ENCODE measurements at places on chromosomes 11 and 22.

DNA sequence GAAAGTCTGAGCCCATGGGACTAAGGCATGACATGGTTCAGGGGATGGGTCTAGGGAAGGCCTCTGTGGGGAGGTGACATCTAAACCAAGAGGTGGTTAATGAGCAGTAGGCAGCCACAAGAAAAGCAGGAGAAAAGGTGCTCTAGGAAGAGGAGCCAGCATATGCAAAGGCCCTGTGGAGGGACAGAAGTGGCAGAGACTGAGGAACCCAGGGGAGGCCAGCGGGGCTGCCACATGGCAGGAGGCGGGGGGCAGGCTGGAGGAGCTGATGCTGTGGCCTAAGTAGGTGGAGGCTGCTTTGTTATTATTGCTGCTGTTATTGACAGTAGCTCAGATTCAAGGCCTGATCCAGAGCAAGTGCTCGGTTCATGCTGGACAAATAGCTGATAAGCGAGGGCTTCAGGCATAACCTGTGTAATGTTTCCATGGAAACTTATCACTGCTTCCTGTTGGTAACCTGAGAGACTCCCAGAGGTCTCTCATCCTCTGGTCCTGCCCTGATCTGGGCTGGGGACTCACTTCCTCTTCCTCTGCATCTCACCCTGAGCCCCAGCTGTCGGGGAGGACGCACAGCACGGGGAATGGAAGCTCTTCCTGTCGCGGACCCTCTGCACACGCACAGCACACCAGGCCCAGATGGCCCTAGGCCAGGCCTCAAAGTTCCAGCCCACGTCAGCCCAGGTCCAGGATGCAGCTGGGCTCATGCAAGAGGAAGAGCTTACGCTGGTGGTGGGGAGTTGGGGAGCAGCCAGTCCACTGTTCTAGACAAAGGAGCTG lies 75.2 kb upstream of the TP53I11 start:
- DNase-seq, result peak; percentile 69

DNA sequence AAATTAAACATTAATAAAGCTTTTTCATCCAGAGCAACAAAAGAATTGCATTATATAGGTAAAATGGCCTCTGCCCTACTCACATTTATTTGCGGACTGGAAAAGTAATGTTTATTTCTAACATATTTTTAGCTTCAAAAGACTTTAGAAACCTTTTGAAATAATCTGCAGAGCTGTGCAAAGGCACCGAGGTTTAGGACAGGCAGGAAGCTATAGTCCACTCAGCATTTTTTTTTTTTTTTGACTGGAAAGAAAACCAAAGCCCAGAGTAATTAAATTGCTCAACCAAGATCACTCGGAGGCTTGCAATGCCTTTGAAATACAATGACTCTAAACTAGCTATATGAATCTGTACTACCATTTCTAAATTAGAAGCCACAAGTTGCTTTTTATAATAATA lies 19.1 kb downstream of the BARX2 start:
- DNase-seq, result no peak

DNA sequence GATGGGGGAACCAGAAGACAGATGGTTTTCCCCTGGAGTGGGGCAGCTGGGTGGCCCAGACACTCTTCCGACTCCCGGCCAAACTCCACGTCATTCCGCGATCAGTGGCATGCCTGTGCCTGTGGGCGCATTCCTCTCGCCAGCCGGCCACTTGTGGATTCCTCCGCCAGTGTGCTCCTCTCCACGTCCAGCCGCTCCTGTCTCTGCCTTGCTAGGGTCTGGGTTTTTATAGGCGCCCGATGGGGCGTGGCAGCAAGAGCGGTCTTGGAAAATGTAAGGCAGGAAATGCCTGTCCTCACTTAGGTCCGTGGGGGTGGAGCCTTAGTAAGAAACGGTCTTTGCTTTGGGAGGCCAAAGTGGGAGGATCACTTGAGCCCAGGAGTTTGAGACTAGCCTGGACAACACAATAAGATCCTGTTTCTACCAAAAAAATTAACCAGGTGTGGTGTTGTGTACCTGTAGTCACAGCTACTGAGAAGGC lies 81.6 kb upstream of the SEPTIN5 start:
- no peak for DNase-seq

DNA sequence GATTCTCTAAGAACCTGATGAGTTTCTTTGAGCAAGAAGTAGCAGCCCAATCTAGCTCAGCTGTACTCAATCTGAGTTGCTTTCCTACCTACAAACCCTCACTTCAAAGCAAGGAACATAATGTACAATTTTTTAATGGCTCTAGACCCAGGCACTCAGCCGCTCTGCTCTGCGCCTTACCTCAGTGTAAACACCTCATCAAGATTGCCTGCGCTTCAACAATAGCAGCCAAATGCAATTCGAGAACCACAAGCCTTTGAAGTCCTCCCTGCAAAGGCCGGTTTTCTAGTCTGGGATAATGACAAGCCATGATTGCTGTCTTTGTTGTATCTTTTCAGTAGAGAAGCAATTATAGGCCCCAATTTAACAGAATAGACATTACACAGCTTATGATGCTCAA lies 38.0 kb downstream of the JHY start:
- no peak for DNase-seq

DNA sequence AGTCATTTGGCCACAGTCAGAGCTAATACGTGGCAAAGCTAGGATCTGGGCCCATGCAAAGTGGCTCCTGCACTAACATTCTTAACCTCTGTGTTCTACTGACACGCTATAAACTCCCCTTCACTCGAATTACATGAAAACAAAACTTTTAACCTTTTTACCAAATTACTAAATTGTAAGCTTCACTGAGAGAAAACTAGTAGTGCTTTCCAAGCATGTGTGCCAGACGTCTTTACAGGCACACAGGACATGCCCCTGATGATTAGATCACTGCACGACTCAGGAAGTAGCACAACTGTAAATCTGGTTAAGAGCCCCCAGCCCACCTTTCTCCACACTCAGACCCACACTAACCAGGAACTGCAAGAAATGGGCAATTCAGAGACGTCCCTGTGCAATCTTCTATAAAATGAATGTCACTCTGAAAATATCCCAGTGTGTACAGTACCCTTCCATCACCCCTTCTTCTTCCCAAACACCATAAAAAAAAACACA lies 16.1 kb downstream of the PHF21A start:
- DNase-seq, result no peak

GRCh38 chr22:39488563-39489083 lies 13.5 kb upstream of the MIEF1 start:
- DNase-seq, result no peak

DNA sequence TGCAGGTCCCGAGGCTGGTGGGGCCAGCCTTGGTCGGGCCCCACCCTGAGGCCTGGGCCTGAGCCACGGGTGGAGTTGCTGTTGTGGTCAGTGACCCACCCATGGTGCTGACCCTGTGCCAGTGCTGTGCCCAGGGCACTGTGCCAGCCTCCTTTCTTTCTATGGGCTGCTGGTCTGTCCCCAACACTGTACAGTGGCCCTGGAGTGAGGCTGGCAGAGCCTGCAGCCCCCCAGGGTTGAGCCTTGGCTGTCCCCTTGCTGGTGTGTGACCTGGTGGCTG lies 1235.7 kb downstream of the BRD1 start:
- no peak for DNase-seq

DNA sequence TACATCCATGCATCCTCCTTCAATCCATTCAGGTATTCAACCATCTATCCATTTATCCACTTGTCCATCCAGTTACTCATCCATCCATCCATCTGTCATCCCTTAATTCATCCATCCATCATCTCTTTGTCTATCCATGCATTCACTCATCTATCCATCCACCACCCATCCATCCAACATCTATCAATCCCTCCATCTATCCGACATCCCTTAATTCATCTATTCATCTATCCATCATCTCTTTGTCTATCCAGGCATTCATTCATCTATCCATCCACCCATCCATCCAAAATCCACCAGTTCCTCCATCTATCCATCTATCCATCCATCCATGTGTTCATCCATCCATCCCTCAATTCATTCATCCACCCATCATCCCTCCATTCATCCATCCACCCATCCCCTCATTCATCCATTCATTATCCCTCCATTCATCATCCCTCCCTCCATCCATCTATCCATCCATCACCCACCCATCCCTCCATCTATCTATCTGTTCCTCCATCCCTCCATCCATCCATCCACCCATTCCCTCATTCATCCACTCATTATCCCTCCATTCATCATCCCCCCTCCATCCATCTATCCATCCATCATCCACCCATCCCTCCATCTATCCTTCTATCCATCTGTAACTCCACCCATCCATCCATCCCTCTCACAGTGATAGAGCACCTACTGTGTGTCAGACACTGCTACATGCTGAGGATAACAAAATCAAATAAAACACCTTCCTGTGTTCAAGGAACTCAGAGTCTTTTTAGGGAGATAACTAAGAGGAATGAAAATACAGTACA lies 1.5 kb upstream of the MB start:
- DNase-seq, result no peak

DNA sequence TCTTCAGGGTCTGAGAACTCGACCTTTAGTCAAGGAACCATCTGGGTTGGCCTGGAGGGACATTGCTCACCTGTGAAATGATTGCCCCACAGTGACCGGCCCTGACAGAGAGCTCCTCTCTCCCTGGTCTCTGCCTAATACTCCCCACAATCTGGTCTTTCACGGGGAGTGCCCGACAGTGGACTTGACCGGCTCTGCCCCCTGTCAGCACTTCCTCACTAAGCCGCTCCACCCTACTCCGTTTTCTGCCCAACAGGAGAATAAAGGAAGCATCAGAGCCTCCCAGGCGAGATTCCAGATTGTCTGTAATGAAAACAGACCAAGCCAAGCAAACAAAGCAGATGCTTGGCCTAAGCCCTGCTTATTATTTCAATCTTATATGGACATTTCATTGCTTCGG lies 87.8 kb downstream of the FBXO7 start:
- DNase-seq, result no peak

GRCh38 chr11:21736404-21736803 lies 456.5 kb upstream of the ANO5 start:
- no peak for DNase-seq

DNA sequence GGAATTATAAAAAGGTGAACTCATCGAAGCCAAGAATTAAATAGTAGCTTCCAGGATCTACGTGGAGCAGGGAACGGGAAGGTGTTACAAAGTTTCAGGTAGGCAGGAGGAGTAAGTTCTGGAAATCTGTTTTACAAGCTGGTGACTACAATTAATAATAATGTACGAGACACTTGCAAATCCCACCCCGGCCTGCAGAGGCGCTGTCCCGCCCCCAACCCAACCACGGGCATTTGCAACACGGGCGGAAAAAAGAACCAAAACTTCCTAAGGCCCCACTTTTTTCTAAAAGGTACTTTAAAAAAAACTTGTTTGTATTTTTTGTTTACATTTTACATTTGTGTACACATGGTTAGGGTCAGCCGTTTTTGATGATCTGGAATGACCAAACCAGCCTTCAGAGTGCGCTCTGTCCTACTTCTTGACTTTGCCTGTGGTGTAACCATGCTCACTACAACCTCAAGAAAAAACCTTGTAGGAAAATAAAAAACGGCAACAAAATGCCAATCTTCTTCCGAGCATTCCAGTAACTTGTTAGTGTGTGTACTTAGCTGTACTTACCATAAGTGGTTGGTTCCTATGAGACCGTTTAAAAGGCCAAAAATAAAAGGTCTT lies 449.6 kb upstream of the B3GAT1 start:
- no peak for DNase-seq

DNA sequence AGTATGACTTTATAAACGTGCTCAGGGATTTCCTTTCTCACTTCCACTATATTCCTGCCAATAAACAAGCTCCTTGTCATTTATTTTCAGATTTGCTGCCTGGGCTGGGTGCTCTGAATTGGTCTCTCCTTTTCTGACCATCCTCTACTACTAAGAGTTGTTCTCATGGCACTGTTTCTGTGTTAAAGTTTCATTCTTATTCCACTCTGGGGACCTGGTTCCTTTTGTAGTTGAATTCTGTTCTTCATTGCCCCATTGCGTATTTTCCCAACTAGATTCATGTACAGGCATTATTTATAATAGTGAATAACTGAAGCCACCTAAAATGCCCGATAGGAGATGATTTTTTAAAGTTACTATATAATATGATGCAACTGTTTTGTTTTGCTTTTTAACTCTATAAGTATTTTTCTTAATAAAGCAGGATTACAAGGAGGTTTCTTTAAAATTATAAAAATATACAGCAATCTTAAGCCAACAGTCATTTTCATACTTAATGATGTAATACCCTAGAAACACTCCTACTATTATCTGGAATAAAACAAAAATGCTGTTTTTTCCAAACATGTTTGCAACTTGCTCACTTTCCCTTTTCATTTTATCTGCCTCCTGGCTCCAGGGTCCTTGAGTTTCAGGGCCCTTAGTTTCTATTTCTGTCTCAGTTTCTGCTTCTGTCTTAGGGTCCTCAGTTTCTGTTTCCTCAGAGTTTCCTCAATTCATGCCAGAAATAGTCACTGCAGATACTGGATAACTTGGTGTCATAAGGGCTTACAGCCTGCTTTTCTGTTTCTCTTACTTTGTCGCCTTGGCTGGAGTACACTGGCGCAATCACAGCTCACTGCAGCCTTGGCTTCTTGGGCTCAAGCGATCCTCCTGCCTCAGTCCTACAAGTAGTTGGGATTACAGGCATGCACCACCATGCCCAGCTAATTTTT lies 9.8 kb upstream of the FUT4 start:
- DNase-seq, result no peak

DNA sequence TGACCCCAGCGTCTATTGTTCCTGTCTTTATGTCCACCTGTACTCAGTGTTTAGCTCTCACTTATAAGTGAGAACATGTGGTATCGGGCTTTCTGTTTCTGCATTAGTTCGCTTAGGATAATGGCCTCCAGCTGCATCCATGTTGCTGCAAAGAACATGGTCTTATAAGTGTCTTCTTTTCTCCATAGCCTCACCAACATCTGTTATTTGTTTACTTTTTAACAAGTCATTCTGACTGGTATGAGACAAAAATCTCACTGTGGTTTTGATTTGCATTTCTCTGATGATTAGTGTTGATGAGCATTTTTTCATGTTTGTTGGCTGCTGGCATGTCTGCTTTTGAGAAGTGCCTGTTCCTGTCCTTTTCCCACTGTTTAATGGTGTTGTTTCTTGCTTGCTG lies 21.7 kb upstream of the SLN start:
- DNase-seq, result no peak

- DNase-seq, result no peak
These were observed 62.1 kb downstream of the TCF20 start for GRCh38 chr22:42208362-42208761.

- DNase-seq, result peak; percentile 77
These were observed 25.4 kb upstream of the SORL1 start for GRCh38 chr11:121426476-121427399.

- DNase-seq, result no peak
These were observed 129.9 kb downstream of the WT1 start for GRCh38 chr11:32305460-32305859.

DNA sequence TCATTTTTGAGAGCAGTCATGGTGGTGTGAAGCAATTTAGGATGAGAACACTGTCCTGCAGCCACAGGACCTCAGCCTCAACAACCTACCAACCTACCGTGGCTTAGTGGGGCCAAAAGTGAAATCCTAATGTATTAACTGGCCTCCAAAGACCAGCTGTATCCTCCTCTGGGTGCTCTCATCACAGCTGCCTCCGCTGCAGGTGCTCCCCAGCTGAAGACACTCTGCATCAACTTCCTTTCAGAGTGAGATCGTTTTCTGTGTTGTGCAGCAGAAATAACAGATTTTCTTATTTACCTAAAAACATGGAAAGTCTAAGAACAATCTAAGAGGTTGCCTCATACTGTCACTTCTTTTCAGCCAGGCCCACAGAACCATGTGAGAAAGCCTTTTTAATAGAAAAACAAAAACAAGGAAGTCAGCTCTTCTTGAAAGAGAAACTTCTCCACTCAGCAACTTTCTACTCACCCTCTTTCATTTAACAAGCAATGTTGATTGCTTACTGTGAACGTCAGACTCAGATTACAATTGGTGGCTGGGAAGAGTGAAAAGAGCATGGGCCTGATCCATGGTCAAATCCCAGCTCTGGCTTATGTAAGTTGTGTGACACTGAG lies 136.1 kb downstream of the TENM4 start:
- no peak for DNase-seq
